ENCODE measurements at places on chromosomes 7 and 10. TPM values are rescaled to one million over a fixed set of nuclear protein-coding genes. Genes with fewer than 3 reads are reported as not detected.

DNA sequence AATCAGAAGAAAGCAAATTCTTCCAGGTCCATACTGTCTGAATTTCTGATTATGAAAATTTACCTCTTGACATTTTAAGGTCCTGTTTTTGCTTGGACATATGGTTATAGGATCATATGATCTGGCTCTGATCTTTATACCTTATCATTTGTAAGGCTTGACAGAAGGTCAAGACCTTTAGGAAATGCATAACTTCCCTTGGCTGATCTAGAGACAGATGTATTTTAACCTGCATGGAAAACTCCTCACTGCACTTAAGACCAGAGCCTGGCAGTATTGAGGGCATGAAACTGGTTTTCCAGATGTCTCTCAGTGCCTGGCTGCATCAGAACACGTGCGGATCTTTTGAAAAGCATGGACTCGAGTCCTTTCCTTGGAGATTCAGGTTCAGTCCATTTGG is 55.9 kb downstream of the TRRAP start:
- peaks cover 2% of the 10 kb centered on the region for H3K4me1 ChIP-seq
- no peak overlapping the region for H3K4me3 ChIP-seq
- H3K36me3 ChIP-seq: peaks cover 8% of the 10 kb centered on the region
- H3K27ac ChIP-seq: no peak overlapping the region
- no peak for DNase-seq

GRCh38 chr7:67484244-67484751 is 487.7 kb downstream of the TYW1 start:
- peak overlapping the region; percentile 77 for H3K27ac ChIP-seq
- H3K27me3 ChIP-seq: no peaks in the 10 kb centered on the region
- no peaks in the 10 kb centered on the region for H3K36me3 ChIP-seq
- H3K4me3 ChIP-seq: peak overlapping the region; percentile 76
- H3K4me1 ChIP-seq: peaks cover 13% of the 10 kb centered on the region

The DMBT1 gene
- total RNA-seq: 0.17 TPM

DNA sequence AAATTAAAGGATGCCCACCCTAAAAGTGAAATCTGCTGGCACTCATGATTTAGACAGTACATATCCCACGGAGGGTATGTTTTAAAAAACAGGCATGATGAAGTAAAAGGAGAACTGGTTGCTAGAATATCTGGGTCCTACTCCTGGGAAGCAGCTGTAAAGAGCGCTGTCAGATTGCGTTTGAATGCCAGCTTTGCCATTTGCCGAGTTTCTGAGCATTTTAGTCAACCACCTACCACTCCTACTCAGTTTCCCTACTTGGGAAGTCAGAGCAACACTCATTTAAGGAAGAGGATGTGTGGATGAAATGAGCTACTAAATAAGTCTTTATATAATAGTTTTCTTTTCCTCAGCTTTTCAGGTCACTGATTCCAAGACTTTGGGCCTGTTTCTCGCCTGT is 1.1 kb upstream of the UMAD1 start:
- H3K4me3 ChIP-seq: peak overlapping the region; percentile 95
- no peak overlapping the region for H3K27ac ChIP-seq
- peaks cover 4% of the 10 kb centered on the region for H3K27me3 ChIP-seq
- no peaks in the 10 kb centered on the region for H3K36me3 ChIP-seq
- H3K4me1 ChIP-seq: peaks cover 2% of the 10 kb centered on the region

DNA sequence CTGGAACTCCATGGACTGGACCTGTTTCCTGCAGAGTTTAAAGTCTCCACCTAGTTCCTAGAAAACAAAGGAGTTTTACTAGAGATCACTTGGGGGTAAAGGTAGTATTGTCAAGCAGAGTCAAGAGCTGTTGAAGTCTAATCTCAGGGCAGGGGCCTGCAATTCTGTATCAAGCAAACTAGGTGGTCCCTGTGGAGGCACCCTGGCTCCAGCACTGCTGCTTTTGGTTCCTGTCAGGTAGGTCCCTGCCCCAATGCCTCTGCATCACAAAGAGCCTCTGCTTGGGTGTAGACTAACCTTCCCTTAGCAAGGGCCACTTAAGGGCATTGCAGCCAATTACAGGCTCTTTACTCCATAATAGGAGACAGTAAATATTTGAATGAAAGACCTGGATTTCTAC is 22.5 kb downstream of the ZSCAN25 start:
- H3K36me3 ChIP-seq: peaks cover 9% of the 10 kb centered on the region
- H3K4me1 ChIP-seq: no peaks in the 10 kb centered on the region
- H3K27me3 ChIP-seq: peaks cover 5% of the 10 kb centered on the region
- no peak overlapping the region for H3K4me3 ChIP-seq

GRCh38 chr10:59090817-59091622 is 85.4 kb upstream of the PHYHIPL start:
- no peak for DNase-seq
- H3K27me3 ChIP-seq: no peaks in the 10 kb centered on the region
- no peaks in the 10 kb centered on the region for H3K36me3 ChIP-seq
- H3K4me3 ChIP-seq: no peak overlapping the region
- no peak overlapping the region for H3K27ac ChIP-seq
- H3K4me1 ChIP-seq: peaks cover 4% of the 10 kb centered on the region

DNA sequence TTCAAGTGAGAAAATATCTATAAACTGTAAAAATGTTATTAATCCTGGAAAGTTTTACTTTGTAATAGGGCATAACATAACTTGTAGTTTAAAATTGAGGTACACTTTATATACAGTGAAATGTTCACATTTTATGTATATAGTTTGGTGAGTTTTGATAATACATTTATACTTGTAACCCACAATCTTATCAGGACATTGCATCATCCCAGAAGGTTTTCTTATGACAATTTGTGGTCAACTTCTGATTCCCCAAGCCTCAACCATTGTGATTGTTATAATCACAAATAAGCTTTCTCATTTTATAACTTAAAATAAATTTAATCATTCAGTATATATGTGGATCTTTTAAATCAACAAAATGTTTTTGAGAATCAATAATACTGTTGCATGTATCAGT is 151.1 kb downstream of the TFPI2 start:
- H3K27me3 ChIP-seq: no peaks in the 10 kb centered on the region
- H3K4me3 ChIP-seq: no peak overlapping the region
- H3K4me1 ChIP-seq: no peaks in the 10 kb centered on the region

The SAMD9 gene
- not detected for total RNA-seq

GRCh38 chr7:34831436-34831835 is 173.4 kb downstream of the NPSR1 start:
- H3K4me3 ChIP-seq: no peak overlapping the region
- peaks cover 5% of the 10 kb centered on the region for H3K4me1 ChIP-seq
- H3K27ac ChIP-seq: no peak overlapping the region
- DNase-seq: no peak
- H3K27me3 ChIP-seq: peaks cover 2% of the 10 kb centered on the region

DNA sequence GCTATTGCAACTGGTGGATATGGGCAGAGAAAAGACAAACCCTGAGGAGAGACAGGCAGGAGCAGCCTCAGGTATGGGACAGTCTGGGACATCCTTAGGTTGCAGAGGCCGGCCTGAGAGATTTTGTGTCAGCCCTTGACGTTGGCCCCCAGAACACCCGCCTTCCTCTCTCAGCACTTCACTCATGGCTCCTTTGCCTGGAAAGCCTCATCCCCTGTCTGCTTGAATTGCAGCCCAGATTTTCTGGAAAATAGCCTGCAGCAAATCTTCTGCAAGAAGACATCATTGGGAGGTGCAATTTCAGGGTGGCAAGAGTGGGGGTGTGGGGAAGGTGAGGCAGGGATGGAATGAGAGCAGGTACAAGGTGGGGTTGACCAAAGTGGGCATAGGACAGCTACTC is 2.2 kb upstream of the FRMD4A start:
- H3K27me3 ChIP-seq: no peaks in the 10 kb centered on the region
- H3K36me3 ChIP-seq: no peaks in the 10 kb centered on the region
- H3K4me1 ChIP-seq: peaks cover 4% of the 10 kb centered on the region
- DNase-seq: no peak

DNA sequence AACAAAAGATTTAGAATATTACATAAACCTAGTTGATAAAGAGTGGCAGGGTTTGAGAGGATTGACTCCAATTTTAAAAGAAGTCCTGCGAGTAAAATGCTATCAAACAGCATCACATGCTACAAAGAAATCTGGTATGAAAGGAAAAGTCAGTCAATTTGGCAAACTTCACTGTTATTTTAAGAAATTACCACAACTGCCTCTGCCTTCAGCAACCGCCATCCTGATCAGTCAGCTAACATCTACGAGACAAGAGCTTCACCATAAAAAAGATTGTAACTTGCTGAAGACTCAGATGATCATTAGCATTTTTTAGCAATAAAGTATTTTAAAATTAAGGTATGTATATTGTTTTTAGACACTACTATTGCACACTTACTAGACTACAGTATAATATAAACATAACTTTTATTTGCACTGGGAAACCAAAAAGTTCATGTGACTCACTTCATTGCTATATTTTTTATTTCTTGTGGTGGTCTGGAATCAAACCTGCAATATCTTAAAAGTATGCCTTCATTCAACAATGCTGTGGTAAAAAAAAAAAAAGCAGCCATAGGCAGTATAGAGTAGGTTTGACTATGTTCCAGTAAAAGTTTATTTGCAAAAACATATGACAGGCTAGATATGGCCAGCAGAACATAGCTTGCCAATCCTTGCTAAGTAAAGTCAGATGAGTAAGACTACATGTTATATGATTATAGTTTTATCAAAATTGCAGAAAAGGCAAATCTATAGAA is 74.4 kb downstream of the GLCCI1 start:
- H3K27ac ChIP-seq: no peak overlapping the region
- no peak for DNase-seq
- H3K4me1 ChIP-seq: no peaks in the 10 kb centered on the region
- no peak overlapping the region for H3K4me3 ChIP-seq
- no peaks in the 10 kb centered on the region for H3K27me3 ChIP-seq
- H3K36me3 ChIP-seq: peaks cover 9% of the 10 kb centered on the region

GRCh38 chr10:47288236-47288635 is 11.8 kb upstream of the GDF10 start:
- DNase-seq: no peak
- no peak overlapping the region for H3K27ac ChIP-seq
- H3K36me3 ChIP-seq: no peaks in the 10 kb centered on the region
- no peak overlapping the region for H3K4me3 ChIP-seq
- peaks cover 8% of the 10 kb centered on the region for H3K27me3 ChIP-seq

The EN2 gene
- total RNA-seq: 0.20 TPM

GRCh38 chr7:26556061-26556881 is 264.6 kb downstream of the SNX10 start:
- H3K27me3 ChIP-seq: peaks cover 3% of the 10 kb centered on the region
- peak; percentile 36 for DNase-seq
- peaks cover 20% of the 10 kb centered on the region for H3K4me1 ChIP-seq
- no peaks in the 10 kb centered on the region for H3K36me3 ChIP-seq
- peak overlapping the region; percentile 92 for H3K27ac ChIP-seq

GRCh38 chr10:67853512-67853911 is 15.5 kb upstream of the DNAJC12 start:
- H3K36me3 ChIP-seq: no peaks in the 10 kb centered on the region
- H3K4me1 ChIP-seq: peaks cover 1% of the 10 kb centered on the region
- H3K4me3 ChIP-seq: no peak overlapping the region
- DNase-seq: no peak

DNA sequence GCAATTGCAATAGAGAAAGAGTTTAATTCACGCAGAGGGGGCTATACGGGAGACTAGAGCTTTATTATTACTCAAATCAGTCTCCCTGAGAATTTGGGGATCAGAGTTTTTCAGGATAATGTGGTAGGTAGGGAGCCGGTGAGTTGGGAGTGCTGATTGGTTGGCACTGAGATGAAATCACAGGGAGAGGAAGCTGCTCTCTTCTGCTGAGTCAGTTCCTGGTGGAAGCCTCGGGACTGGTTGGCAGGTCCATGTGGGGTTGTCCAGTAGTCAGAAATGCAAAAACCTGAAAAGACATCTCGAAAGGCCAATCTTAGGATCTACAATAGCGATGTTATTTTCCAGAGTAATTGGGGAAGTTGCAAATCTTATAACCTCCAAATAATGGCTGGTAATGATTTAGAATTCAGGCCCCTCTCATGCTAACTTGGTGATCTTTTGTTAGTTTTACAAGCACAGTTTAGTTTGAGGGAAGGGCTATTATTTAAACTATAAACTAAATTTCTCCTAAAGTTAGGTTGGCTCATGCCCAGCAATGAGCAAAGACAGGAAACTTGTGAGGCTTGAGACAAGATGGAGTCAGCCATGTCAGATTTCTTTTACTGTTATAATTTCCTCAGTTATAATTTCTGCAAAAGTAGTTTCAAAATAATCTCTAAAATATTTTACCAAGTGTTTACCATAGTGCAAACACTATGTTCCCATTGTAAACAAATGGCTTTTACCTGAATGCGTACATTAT is 39.4 kb upstream of the SLC25A13 start:
- DNase-seq: no peak
- H3K27me3 ChIP-seq: no peaks in the 10 kb centered on the region
- H3K4me1 ChIP-seq: no peaks in the 10 kb centered on the region
- H3K4me3 ChIP-seq: no peak overlapping the region

The CCDC172 gene
- total RNA-seq: not detected

DNA sequence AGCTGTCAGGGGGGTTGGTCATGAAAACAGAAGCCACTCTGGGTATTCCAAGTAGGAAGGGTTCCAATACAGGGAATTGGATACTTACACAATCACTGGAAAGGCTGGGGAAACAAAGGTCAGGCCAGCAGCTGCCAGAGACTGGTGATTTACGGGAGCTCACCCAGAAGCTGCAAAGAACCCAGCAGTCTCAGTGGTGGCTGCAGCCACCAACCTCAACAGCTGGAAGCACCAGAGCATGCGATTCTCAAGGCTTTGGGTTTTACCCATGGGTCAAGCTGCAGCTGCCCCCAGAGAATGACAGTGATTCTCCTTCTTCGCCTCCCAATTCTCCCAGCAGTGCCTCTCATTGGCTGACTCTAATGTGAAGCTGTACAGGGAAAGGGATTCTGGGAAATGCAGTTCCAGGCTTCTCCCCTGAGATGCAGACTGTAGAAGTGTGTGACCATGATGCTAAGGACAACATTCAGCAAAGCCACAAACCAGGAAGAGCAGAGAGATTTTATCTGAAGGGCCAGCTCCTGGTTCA is 107.2 kb upstream of the TCF7L2 start:
- peaks cover 9% of the 10 kb centered on the region for H3K36me3 ChIP-seq
- H3K4me1 ChIP-seq: no peaks in the 10 kb centered on the region
- H3K27me3 ChIP-seq: no peaks in the 10 kb centered on the region
- no peak overlapping the region for H3K27ac ChIP-seq
- H3K4me3 ChIP-seq: no peak overlapping the region

DNA sequence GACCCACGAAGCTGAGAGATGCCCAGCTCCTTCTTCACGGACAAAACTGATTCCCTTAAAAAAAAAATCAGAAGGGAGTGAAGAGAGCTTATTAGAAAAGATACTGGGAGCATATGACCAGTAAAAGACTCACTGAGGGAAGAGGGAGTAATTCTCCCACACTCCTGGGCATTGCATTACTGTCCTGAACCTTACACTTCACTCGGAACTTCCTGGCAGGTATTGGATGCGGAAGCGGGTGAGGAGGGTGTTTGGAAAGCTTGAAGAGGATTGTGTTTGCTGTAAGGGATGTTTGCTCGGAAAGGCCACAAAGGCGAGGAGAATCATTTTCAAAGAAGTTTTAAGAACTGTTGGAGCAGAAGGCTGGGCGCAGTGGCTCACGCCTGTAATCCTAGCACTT is 375 bp downstream of the HKDC1 start:
- no peak overlapping the region for H3K27ac ChIP-seq
- H3K4me3 ChIP-seq: no peak overlapping the region
- peaks cover 5% of the 10 kb centered on the region for H3K27me3 ChIP-seq
- no peaks in the 10 kb centered on the region for H3K36me3 ChIP-seq
- H3K4me1 ChIP-seq: peaks cover 7% of the 10 kb centered on the region

GRCh38 chr7:144388950-144389349 is 14.5 kb downstream of the NOBOX start:
- no peak for DNase-seq
- H3K27ac ChIP-seq: no peak overlapping the region
- H3K4me3 ChIP-seq: no peak overlapping the region
- H3K36me3 ChIP-seq: no peaks in the 10 kb centered on the region

All from glutamatergic neuron (in vitro differentiated cells).